NCI-H2081 treated with DMSO at 0.1 percent for 48 hours (cell line): ENCODE measurements at places on chromosomes 2 and 18.

DNA sequence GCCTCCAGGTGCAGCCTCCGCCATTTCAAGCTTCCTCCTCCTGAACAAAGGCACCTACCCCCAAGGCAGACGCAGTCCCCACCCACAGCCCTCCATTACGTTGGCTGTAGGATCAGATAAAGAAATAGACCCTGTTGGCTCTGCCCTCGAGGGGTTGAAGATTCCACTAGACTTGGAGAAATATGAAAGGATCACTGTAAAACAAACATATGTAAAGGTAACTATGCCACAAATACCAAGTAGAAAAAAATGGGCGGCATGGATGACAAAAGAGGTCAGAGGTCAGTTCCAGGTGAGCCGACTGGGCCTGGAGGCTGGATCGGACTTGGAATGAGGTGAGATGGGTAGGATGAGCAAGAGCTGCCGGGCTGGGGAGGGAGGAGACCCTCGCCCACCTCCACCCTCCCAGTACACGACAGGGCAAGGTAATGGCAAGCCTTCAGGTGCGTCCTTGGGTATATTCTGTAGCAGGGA lies 84.8 kb upstream of the POMC start:
- DNase-seq: no peak

DNA sequence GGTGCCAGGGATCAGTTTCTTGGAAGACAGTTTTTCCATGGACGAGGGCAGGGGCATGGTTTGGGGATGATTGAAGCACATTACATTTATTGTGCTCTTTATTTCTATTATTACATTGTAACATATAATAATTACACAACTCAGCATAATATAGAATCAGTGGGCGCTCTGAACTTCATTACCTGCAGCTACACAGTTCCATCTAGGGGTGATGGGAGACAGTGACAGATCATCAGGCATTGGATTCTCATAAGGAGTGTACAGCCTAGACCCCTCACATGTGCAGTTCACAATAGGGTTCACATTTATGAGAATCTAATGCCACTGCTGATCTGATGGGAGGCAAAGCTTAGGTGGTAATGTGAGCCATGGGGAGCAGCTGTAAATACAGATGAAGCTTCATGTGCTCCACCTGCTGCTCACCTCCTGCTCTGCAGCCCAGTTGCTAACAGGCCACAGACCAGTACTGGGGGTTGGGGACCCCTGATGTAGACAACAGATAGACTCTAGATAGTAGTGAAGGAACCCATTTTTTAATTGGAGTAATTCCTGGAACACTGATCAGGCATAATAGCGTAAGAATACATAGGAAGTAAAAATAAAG lies 41.5 kb upstream of the MC4R start:
- no peak for DNase-seq

DNA sequence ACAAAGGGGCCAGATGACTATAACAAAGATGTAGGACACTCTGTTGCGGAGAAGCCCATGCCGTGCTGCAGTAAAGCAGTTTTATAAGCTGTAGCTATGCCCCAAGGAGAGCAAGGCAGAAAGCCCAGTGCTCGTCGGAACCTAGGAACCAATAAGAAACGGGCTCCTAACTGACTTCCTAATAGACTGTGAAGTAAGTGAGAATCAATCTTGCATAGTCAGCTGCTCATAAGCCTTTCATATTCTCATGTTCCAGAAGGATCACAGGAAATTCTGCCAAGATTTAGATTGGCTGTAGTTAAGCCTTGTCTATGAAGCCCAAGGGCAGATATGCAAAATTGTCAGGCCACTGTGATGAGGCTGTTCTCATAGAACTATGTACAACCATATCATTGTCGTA lies 98.4 kb downstream of the RTTN start:
- DNase-seq: no peak

DNA sequence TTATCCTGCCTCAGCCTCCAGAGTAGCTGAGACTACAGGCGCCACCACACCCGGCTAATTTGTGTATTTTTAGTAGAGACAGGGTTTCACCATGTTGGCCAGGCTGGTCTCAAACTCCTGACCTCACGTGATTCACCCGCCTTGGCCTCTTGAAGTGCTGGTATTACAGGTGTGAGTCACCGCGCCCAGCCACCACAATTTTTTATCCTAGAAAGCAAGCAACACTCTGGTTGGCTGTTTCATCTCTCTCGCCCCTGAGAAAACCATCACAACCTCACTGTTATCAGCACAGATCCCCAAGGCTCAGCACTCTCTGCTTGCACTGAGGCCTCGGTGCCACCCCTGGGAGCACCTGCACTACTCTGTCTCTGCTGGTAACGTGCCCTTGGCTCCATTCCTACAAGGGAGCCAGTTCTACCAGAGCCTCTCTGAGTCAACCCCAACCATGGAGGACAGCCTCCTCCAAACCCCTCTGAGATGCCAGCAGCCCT lies 134.8 kb upstream of the AGAP1 start:
- no peak for DNase-seq
